Osteocyte (in vitro differentiated cells): ENCODE measurements at places on chromosomes 3 and 15.

GRCh38 chr3:170863816-170864215 lies 6.2 kb downstream of the RPL22L1 start:
- DNase-seq: no peak

DNA sequence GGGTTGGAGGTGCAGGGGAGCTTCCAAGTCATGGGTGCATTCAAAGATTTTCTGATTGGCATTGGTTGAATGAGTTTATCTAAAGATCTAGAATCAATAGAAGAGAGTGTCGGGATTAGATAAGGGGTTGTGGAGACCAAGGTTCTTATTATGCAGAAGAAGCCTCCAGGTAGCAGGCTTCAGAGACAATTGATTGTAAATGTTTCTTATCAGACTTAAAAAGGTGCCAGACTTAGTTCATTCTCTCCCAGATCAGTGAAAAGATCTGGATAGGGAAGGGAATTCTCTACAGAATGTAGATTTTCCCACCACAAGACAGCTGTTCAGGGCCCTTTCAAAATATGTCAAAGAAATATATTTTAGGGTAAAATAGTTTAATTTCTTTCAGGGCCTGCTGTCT lies 129.5 kb downstream of the LIPC start:
- DNase-seq: no peak

GRCh38 chr3:143037867-143038266 lies 36.5 kb downstream of the U2SURP start:
- DNase-seq: no peak

GRCh38 chr3:141399200-141399599 lies 30.9 kb downstream of the ZBTB38 start:
- DNase-seq: no peak

- no peak for DNase-seq
Measured at GRCh38 chr3:191397771-191398170, 63.2 kb upstream of the PYDC2 start.

- no peak for DNase-seq
Measured at GRCh38 chr3:45947361-45947760, 4.1 kb downstream of the CXCR6 start.
